ENCODE measurements at places on chromosomes 2 and 18. TPM values are rescaled to one million over a fixed set of nuclear protein-coding genes. Genes with fewer than 3 reads are reported as not detected.

GRCh38 chr2:207401338-207401737 is 128.4 kb upstream of the CREB1 start:
- no peak for DNase-seq

- no peak for DNase-seq
These were observed 153.7 kb downstream of the NRXN1 start for GRCh38 chr2:50878251-50878650.

- no peak for DNase-seq
These were observed 35.5 kb downstream of the LIPG start for GRCh38 chr18:49597157-49597931.

DNA sequence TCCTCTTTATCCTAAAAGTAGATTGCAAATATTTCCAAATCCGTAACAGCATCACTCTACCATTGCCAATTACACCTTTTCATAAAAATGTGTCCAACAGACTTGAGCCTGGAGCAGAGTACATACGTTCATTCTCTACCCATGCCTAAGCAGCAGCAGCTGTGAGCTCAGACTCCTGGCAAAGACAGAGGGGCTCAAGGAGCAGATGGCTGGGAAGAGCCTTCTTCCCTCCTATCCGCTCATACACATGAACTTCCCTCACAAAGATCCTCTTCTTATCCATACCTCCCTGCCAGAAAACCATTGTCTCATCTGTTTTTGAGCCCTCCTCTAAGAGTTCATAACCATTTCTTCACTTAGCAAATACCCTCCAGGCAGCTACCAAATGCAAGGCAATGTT is 164.3 kb upstream of the ARL4C start:
- no peak for DNase-seq

KYNU gene
- total RNA-seq: 3.0 TPM

CRYGD gene
- total RNA-seq: not detected

SEMA4F gene
- 3.2 TPM for total RNA-seq

- no peak for DNase-seq
These were observed 64.6 kb downstream of the DSEL start for GRCh38 chr18:67451960-67452359.

FOXI3 gene
- total RNA-seq: not detected

DNA sequence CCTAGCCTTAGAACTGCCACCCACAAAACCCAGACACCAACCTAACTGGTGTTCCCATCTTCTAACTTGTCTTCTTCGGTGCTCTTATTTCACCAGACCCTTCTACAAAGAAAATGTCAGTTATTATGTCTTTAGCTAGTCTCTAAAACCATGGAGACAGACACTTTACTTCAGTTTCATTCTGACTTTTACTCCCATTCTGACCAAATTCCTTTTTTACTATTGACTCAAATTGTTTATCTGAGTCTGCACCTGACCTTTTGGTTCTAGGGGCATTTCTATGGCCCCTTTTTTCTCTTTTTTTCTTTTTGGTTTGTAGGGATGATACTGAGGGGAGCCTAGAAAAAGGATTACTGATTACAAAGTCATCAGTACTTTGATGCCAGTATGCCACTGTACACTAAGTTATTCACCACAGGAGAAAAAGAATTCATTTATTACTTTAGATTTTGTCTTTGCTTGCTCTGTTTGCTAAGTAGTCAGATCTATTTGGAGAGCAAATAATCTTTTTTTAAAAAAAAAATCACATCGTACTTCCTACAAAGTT is 6.8 kb upstream of the SLC1A4 start:
- DNase-seq: no peak

GRCh38 chr2:7815726-7816125 is 866.1 kb upstream of the ID2 start:
- no peak for DNase-seq

FRZB gene
- 6.9 TPM for total RNA-seq

DNA sequence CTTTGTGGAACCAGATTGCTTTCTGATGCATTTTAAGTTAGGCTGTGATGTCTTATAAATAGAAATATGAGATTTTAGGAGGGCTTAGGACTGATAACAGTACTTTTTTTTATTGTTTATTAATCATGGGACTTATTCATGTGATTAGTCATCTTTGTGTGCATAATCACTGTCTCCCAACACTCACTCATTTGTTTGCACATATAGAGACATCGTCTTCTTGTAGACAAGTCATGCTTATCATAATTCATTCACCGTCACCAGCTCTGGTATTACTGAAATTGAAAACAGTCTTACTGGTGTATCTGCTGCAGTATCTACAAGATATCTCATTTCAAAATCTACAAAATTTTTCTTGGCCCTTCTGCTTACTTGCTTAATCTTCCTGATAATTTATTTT is 45.8 kb downstream of the WDR7 start:
- no peak for DNase-seq

DNA sequence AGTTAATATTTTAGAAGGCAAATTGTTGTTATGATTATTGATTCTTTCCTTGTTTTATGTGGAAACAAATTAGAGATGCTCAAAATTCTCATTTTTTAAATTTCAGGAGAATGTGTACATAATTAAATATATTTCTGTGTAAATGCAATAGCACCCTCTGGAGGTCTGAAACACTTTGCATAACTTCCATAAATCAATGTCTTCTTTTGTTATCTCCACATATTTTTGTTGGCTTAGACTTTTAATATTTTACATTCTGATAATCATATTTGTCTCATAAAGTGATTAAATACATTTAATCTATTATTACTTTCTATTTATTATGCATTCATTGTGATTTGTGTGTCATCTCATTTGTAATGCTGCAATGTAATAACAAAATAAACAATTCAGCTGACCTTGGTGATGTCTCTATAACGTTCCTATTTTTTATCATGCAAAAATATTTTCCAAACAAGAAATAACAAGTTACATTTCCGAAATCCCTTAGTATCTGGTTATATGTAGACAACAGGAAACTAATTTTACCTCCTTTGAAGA is 201.8 kb upstream of the GALNT5 start:
- DNase-seq: no peak

MALL gene
- 35.1 TPM for total RNA-seq

- no peak for DNase-seq
These were observed 105.6 kb downstream of the PRPF40A start for GRCh38 chr2:152611458-152612231.

GRCh38 chr18:62857263-62857976 is 142.1 kb downstream of the PHLPP1 start:
- DNase-seq: no peak

DNA sequence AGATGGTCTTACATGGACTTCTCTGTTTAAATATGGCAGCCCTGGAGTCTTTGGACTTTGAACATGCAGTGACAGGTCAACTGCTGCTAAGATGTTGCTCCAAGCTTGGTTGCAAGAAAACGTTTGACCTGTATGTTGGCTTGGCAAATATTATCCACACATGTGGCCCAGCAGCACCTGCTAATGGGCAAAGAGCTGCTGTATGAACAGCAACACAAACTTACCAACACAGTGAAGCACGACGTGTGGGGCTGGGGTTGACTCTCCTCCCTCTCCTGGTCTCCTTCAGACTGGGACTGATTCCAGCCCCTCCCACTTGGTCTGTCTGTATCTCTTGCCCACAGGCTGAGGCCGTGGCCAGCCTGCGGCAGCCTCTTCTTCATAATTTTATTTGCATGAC is 3.8 kb downstream of the KCNE4 start:
- DNase-seq: peak; percentile 83

Data from posterior vena cava (tissue), 2 donors.